ENCODE measurements at places on chromosomes 2 and 18.

- DNase-seq, result peak; percentile 49
Measured at GRCh38 chr2:54574107-54574859, 118.2 kb downstream of the SPTBN1 start.

- DNase-seq, result peak; percentile 100
Measured at GRCh38 chr2:234446404-234447076, 50.3 kb downstream of the ARL4C start.

DNA sequence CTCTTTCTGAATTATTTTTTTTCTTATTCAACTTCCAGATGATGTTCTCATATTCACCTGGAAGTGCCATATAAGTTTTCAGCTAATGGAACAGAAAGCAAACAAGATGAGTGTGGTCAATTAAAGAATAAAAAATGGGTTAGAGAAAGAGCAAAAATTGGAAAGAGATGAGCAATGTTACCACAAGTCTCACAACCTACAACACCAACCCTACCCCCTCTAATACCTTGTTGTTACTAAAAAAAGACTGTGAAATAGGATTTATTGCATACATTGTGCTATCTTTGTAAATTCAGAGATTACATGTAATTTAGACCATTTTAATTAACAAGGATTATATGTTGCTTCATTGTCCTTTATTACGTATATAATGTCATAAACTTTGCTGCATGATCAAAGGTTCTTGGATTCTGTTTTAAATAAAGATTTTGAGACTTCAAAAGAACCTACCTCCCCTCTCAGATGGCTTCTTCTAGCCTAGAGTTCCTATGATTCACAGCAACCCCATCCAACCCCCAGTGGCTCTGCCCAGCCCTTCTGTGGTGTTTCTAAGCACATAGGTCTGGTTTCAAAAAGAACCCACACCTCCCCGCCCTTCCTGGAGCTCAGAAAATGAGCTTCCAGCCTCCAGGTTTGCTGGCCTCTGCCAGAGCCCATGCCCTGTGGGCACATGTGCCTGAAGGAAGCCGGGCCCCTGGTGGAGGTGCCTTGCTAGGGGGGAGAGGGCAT is 24.7 kb downstream of the LGALSL start:
- DNase-seq, result no peak

DNA sequence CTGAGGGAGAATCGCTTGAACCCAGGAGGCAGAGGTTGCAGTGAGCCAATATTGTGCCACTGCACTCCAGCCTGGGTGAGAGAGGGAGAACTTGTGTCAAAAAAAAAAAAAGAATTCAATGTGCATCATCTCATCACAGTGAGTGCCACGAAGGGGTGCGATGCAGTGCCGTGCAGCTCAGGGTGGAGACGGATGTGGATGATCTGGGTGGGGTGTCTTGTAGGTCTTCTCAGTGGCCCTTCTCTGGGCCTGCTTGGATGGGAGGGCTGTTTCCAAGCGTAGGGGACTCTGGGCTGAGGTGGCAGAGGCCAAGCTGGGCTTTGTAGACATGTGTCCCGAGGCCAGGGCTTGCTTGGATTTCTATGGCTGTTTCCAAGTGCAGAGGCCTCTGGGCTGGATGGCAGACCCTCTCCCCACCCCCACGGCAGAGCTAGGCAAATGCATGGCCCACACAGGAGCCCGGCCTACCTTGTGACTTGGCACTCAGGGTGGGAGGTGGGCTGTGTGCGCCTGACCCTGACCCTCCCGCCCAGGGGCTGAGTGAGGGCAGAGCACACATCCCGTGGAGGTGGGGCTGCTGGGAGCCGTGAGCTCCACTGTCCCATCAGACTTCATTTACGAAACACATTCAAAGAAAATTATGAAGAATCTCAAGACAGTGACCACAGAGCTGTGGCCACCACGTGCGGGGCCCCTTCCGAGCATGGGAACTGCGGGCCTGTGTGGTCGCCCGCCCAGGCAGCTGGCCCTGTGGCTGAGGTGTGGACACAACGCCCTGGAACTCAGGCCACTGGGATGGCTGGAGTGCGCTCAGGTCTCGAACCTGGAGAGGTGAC is 76.4 kb downstream of the ASB1 start:
- DNase-seq, result no peak

- no peak for DNase-seq
Measured at GRCh38 chr2:36653967-36654694, 42.4 kb upstream of the VIT start.

- DNase-seq, result peak; percentile 50
Measured at GRCh38 chr2:39059366-39059952, 61.4 kb downstream of the SOS1 start.

DNA sequence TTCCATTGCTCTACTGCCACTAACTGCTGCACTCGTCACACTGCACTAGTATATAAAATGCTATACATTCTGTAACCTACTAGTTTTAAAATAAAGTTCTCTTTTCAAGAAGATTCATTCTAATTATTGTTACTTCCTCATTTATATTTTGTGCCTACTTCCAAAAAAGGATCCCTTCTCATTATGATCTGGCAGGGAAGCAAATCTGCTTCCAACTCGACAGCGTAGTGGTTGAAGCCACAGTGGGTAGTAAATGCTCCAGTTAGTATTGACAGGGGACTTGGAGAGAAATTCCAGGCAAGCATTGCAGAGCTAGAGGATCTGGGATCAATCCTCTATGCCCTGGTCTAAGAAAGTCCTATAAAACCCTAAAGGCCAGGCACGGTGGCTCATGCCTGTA is 53.3 kb upstream of the AP1S3 start:
- peak; percentile 55 for DNase-seq

GRCh38 chr18:21479721-21480120 is 120.8 kb downstream of the ESCO1 start:
- no peak for DNase-seq

GRCh38 chr18:55224086-55224625 is 264.9 kb upstream of the CCDC68 start:
- no peak for DNase-seq

- DNase-seq, result no peak
Measured at GRCh38 chr2:133377021-133377481, 191.2 kb downstream of the NCKAP5 start.

DNA sequence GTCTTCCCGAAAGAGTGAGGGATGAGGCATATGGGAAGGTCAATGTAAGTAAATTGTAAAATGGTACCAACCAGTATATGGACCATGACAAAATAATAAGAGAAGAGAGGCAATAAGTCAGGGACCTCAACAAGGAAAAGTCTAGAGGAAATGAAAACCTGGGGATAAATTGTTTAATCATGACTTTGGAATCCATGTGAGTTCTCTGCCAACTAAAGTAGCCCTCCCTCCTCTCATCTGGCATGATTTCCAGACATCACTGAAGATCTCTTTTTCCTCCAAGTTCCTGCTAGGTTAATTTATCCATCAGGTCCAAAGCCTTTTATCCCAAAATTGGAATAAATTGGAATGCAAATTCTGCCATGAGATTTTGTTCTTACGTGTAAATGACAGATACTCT is 417.9 kb downstream of the NRXN1 start:
- DNase-seq, result no peak

DNA sequence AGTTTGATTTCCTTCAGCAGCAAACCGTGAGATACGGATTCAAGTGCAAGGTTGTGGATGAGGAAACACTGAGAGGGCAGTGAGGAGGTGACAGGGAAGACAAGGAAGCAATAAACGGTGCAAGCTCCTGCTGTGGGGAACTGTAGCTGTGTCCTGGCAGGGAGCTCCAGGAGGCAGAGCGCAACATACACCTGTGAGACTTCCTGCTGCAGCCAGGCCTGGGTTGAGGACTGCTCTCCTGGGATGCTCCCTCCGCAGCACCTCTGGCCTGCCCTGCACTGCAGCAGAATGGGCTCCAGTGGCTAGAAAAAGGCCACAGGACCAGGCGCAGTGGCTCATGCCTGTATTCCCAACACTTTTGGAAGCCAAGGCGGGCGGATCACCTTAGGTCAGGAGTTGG is 85.5 kb downstream of the MRO start:
- DNase-seq, result no peak

DNA sequence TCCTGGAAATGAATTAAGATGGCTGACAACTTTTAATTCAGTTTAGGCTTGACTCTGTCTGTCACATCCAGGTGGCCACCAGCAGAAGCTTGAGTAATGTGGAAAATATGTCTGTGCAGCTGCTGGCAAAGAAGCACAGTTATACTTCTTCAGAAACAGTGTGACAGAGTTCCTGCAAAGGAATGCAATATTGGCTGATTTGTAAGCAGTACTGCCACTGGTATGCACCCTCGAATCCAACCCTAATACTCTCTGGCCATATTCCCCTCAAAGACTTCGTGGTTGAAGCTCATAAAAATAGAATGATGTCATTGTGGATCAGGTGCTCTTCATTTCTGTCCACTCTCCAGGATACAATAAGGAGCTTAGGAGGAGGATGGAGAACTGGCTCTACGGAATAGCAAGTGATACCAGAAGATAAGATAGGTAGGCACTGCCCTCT is 86.2 kb downstream of the METTL8 start:
- DNase-seq, result peak; percentile 25

DNA sequence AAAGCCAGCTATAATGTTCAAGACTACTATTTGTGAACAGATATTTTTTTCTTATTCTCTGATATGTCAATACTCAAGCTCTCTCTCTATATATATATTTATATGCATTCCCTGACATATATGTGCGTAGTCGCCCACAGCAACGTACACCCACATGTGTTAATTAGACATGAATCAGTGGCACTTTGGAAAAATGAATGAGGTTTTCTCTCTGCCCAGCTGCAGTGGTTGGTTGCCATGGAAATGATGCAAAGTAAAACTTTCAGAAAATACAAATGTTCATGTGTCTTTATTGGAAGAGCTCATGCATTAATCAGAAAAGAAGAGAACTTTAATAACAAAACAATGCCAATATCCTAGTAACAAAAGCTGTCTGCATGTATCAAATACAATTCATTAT is 34.7 kb downstream of the UNC80 start:
- no peak for DNase-seq

- peak; percentile 87 for DNase-seq
Measured at GRCh38 chr18:3245853-3246634, 1.6 kb upstream of the MYL12A start.

DNA sequence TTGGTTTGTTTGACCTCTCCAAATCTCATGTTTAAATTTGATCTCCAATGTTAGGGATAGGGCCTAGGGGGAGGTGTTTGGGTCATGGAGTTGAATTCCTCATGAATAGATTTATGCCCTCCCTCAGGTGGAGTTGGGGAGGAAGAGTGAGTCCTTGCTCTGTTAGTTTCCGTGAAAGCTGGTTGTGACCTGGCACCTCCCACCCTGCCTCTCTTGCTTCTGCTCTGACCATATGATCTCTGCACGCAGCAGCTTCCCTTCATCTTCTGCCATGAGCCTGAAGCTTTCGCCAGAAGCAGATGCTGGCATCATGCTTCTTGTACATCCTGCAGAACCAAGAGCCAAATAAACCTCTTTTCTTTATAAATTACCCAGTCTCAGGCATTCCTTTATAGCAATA is 231.6 kb upstream of the ERBB4 start:
- DNase-seq, result no peak

DNA sequence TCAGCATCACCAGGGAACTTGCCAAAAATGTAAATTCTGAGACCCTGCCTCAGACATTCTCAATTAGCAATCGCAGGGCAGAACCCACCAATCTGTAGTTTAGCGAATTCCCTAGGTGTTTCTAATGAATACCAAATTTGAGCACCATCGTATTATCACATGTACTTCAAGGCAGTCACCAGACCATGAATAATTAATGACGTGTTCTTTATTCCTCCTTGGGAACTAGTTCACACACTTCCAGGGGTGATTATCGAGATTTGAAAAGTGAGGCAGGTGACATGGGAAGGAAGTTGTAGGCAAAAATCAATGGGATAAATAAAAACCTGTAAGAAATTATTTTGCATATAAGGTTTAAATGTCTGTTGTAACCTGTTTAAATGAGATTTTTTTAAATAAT is 102.5 kb upstream of the CRIM1 start:
- no peak for DNase-seq

GRCh38 chr18:79637921-79638909 is 41.4 kb upstream of the CTDP1 start:
- DNase-seq, result no peak

GRCh38 chr2:9278439-9278838 is 71.8 kb downstream of the ASAP2 start:
- no peak for DNase-seq

DNA sequence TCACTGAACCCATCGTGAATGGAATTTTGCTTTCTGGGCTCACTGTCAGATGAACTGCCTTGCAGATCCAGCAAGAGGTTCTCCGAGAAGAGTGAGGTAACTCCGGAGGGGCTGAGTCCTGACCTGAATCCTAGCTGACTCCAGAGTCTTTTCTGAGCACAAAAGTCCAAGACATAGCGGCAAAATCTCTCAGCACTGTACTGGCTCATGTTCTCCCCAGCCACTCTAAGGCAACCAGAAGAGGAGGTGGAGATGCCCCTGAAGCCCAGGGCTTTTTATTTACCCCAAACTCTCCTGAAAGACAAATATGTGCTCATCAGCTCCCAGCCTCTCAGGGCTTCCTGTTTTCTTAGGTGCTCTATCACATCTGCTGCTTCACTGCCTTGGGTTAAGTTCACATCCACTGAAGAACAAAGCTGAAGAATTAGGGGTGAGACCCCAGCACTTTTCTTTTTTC is 221.8 kb downstream of the MREG start:
- DNase-seq, result peak; percentile 32

DNA sequence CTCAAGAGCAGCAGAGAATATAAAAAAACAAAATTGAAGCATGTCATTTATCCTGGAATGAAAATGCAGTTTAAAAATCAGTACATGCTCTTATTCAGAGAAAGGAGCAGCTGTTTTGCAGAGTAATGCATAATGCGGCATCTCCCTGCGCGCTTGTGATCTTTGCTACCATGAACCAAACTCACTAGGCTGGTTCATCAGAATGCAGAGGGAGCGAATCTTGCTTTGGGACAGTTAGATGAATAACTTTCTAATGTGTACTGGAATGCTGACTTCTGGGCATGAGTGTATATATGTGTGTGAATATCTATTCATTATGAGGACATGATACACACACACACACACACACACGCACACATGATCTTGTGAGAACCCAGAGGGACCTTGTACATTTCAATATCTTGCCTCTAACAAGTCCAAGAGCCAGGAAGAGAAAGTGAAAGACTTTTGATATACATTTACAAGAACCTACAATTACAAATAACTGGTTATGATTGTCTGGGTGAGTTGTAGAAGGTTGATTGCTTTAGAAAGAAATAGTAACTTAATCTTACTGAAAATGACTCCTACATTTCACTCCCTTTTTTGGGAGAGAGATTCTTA is 54.1 kb upstream of the THOC1 start:
- no peak for DNase-seq

GRCh38 chr2:23093513-23093912 is 291.5 kb upstream of the KLHL29 start:
- DNase-seq, result no peak

- no peak for DNase-seq
Measured at GRCh38 chr18:10579079-10579867, 53.4 kb downstream of the NAPG start.

GRCh38 chr2:21358976-21359375 is 235.2 kb downstream of the TDRD15 start:
- DNase-seq, result peak; percentile 10

Measured in MV-4-11 (cell line).